ENCODE measurements at places on chromosomes 5 and 9. TPM values are rescaled to one million over a fixed set of nuclear protein-coding genes. Genes with fewer than 3 reads are reported as not detected.

TTLL11 gene
- 18.9 TPM for total RNA-seq

DNA sequence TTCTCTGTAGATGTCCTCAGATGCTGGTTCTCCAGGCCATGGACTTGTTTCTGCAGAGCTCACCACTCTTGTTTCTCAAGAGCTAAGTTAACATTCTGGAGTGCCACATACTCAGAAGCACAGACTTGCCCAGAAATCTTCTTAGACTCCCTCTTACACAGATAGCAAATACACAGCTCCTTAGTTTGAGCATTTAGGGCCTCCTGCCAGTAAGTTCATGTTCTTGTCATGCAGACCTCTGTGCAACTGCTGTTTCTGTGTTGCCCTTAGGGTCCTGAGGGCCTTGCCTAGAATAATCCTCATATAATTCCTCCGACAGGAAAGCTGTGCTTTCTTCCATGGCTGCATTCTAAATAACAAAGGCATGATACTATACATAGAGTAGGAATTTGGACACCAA lies 1.3 kb upstream of the PTPDC1 start:
- peak; percentile 53 for DNase-seq

- no peak for DNase-seq
Measured at GRCh38 chr5:146910239-146910638, 31.7 kb upstream of the PPP2R2B start.

MEGF10 gene
- not detected for total RNA-seq

STING1 gene
- 108 TPM for total RNA-seq

PCDHB2 gene
- 9.2 TPM for total RNA-seq

GRCh38 chr9:38079461-38080031 lies 10.5 kb upstream of the SHB start:
- DNase-seq, result no peak

DNA sequence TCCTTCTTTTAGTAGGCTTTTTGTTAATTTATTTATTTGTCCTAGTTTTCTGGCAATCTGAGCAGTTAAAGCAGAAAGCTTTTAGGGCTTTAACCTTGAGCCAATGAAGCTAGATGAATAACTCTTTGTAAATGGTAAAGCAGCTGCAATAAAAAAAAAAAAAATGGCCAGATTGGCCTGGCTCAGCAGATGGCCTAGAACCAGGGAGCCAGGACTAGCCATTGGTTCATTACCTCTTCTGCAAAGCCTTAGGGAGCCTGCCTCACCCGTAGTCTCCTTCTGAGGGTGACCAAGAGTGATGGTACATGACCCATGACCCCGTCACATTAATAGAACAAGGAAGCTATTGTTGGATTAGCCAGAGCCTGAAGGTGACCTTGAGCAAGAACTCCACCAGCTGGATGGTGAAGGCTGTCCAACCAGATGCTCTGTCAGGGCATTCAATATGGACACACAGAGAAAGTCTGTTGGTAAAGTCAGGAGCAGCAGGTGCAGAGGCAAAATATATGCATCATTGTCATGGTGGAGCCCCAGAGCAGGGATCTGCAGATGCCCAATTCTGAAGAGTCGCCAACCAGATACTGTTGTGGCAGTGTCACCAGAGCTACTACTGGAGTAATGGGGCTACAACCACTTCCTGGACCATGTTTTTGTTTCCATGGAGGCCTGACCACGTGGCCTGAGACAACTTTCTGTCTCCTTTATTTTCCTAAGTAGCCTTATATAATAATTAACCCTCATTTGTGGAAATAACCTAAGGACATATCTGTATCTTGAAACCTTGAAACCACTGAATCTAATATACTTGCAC lies 100.7 kb downstream of the MTX3 start:
- no peak for DNase-seq

- no peak for DNase-seq
Measured at GRCh38 chr5:16810208-16810854, 125.8 kb downstream of the MYO10 start.

GRCh38 chr9:86941197-86941596 lies 6.1 kb downstream of the GAS1 start:
- DNase-seq, result no peak

SOWAHA gene
- 0.46 TPM for total RNA-seq

INSL4 gene
- total RNA-seq, result not detected

- DNase-seq, result no peak
Measured at GRCh38 chr9:115551396-115551795, 433.4 kb upstream of the TNC start.

TMEM215 gene
- not detected for total RNA-seq

DNA sequence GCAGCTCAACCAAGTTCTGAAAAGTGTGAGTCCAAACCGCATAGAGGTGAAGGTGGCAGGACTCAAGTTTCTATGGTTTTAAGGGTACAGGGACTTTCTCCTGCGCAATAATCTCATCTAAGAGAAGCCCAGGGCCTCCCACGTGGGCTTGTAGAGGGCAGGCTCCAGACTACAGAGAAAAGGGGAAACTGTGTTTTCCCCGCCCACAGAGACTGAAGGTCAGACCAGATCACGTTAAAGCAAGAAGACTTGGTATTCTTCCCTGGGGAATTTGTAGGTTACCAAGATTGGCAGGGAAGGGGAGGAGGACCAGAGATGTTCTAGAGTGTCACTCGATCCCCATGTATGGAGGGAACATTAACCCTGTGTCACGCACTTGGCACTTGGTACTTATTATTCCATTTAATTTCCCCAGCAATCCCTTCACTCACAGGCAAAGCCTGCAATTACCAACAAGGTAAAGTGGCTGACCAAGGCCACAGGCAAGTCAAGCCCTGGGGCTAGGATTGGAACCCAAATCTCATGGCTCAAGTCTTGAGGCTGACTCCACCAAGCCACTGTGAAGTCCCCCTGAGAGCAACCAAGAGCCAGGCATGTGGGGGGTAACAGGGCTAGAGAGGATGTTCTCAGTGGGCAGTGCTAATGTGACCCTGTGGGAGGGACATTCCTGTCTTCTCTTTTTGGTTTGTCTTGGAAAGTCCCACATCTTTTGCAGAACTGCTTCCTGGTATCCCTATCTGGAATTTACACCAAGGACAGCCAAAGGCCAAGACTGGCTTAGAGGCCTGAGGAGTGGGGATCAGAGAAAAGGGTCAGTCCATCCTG lies 18.3 kb upstream of the NEK6 start:
- peak; percentile 65 for DNase-seq

DNA sequence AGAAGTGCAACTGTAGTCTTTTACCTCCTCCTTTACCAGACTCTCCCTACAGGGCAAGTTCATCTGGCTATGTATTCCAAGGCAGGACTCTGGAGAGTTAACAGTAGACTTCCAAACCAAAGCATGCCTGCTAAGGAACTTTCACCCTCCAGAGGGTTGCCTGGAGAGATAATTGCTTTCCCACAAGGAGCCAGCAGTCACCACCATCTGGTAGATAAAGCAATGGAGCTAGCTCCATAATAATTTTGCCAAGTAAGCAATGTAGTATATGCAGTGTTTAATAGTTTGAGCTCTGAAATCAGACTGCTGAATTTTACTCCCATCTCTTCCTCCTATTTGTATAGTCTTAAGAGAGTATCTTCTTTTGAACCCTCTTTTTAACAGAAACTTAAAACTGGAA lies 566.8 kb upstream of the PTGER4 start:
- DNase-seq, result no peak

DNA sequence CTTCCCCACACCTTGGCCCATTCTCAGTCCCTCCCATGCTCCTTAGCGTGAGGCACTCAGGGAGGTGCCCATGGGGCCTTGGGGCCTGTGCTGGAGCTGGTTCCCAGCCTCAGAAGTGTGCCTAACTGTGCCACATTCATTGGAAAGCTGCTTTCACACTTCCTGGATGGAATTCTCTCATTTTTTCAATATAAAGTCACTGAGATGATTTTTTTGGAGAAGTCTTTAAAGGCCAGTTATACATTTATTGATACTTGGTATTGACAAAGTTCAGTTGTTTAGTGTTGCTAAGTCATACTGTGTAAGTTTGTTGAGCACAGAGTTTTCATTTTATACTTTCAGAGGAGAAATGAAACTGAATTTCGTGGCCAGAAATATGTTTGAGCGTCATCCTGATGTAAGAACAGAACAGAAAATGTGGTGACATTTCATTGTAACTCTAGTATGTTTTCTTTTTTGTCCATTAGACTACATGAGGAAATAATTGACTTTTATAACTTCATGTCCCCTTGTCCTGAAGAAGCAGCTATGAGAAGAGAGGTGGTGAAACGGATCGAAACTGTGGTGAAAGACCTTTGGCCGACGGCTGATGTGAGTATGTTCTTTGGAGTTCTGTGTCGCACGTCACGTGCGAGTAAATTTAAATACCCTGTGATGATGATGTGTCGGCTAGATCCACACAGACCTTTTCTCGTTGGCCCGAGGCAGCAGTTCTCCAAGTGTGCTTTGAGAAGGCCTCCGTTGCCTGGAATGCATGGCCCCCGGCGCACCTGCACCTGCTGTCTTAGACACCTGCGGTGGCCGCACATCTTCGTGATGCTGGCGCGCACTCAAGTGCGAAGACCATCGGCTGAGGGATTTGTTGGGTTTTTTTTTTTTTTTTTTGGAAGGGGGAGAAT lies 24.1 kb downstream of the TENT4A start:
- peak; percentile 61 for DNase-seq

DNA sequence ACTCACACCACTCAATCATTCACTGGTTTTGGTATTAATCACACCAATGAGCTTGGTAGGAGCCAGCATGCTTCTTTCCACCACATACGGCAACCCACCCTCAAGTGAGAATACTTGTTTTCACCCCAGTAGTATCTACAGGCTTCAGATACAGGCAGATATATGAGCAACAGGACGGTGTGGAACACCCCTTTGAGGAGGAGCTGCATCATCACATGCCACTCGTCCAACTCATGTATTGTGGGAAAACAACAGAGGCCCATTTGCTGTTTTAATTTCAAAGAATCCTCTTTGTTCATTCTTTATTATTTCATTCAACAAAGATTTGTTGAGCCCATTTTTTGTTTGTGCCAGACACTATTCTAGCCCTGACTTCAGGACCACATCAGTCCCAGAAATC lies 46.0 kb downstream of the RORB start:
- DNase-seq, result no peak

DNA sequence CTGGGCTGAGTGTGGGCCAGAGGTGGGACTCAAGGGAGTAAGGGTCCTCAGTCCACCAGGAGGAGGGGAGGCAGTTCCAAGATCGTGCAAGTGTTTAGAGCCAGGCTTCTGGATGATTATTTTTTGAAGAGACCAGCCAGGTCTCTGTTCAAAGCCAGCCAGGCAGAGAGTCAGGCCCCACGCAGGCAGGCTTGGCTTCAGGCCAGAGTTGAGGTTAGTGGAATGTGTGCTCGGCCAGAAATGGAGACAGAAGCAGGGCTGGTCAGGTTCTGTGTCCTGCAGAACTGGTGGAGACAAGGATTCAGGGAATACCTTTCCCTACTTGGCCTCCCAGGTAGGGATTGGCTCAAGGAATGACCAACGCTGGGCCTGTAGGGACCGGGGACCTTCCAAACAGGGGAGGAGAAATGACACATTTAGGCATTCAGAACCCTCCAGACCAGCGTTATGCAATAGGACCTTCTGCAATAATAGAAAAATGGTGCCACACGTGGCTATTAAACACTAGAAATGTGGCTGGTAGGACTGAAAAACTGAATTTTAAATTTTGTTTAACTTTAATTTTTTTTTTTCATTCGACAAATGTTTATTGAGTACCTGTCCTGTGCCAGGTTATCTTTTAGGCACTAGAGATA lies 106.2 kb downstream of the CMYA5 start:
- peak; percentile 29 for DNase-seq

- no peak for DNase-seq
Measured at GRCh38 chr5:44603496-44604272, 205.1 kb upstream of the MRPS30 start.

GRCh38 chr5:26737348-26738265 lies 300.8 kb downstream of the CDH9 start:
- DNase-seq, result no peak

UAP1L1 gene
- 12.3 TPM for total RNA-seq

DNA sequence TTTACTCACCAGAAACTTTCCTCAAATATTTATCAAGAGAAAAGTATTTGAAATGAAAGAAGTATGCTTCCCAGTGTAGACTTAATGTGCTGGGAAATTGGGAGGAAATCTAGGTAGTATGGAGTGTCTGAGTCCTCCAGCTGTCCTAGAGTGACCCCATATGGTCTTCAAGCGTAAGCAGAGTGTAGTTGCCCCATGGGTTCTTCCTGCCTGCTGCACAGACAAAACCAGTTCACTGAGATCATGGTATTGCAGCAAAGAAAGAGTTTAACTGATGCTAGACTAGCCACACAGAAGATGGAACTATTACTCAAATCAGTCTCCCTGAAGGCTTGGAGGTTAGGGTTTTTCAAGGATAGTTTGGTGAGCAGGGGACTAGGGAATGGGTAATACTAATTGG lies 114.9 kb upstream of the PRLR start:
- no peak for DNase-seq

CAVIN4 gene
- 0.44 TPM for total RNA-seq

DNA sequence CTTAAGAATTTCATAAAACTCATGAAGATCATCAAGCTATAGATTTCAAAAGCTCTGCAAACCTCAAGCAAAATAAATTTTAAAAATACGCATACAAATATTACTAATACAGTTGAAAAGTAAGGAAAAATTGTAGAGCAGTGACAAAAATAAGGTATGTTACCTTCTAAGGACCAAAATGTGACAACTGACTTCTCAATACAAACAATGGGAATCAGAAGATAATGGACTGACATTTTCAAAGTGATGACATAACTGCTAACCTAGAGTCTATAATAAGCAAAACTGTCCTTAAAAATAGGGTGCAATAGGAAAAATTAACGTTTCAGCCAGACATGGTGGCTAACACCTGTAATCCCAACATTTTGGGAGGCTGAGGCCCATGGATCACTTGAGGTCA lies 27.1 kb downstream of the RMI1 start:
- no peak for DNase-seq
